ENCODE measurements at places on chromosomes 13 and 19.

DNA sequence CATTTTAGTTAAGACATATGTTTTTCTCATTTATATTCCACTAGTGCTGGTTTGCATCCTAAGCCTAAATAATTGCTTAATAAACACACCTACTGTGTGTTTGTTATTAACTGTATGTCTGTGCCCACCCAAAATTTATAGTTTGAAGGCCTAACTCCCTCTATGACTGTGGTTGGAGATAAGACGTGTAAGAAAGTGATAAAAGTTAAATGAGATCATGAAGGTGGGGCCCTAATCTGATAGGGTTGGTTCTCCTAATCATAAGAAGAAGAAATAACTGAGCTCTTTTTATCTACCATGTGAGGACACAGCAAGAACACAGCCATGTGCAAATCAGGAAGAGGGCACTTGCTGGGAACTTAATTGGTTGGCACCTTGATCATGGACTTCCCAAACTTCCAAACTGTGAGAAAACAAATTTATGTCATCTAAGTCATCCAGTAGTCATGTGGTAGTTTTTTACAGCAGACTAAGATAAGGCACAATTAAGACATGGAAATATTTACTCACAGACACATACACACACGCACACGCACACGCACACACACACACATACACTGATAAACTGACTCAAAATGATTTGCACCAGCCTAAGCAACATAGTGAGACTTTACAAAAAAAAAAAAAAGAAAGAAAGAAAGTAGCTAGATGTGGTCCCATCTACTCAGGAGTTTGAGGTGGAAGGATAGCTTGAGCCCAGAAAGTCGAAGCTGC, 662.1 kb downstream of the PCDH9 start:
- no peak for DNase-seq

DNA sequence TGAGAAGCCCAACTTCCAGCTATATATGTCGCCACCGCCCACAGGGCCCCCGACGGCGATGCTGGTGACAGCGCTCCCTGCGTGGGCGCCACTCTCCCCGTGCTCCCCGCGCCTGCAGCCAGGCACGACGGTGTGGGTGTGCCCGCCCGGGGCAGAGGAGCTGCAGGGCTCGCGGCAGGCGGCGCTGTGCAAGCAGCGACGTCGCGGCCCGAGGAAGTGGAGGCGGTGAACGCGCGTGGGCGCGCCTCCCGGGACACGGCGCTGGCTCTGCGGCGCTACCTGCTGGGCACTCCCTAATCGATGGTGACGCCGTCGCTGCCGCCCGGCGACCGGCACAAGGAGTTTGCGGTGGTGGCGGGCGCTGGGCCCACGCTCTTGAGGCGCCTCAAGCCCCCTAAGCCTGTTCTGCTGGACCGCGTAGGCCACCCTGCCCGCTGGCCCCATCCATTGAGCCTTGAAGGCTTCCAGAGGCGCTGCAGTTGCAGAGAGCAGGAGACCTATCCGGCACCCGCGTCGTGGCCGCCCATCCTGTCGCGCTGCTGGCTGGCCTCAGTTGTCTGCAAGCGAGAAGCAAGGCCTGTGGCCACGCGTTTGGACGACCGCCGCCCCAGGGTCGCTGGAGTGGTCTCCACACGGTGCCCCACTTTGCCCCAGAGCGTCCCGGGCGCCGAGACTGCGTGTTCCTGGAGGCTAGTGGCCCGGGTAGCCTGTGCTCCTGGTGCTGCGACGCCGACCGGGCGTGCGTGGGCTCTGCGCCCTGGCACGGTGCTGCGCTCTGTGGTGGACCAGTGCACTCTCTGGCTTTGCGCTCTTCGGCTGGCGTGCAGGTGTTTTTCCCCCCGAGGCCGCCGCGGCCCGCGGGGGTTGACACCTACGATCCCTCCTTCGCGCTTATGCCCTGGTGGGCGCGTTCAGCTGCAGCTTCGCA, 23.1 kb downstream of the LRFN3 start:
- DNase-seq: no peak

DNA sequence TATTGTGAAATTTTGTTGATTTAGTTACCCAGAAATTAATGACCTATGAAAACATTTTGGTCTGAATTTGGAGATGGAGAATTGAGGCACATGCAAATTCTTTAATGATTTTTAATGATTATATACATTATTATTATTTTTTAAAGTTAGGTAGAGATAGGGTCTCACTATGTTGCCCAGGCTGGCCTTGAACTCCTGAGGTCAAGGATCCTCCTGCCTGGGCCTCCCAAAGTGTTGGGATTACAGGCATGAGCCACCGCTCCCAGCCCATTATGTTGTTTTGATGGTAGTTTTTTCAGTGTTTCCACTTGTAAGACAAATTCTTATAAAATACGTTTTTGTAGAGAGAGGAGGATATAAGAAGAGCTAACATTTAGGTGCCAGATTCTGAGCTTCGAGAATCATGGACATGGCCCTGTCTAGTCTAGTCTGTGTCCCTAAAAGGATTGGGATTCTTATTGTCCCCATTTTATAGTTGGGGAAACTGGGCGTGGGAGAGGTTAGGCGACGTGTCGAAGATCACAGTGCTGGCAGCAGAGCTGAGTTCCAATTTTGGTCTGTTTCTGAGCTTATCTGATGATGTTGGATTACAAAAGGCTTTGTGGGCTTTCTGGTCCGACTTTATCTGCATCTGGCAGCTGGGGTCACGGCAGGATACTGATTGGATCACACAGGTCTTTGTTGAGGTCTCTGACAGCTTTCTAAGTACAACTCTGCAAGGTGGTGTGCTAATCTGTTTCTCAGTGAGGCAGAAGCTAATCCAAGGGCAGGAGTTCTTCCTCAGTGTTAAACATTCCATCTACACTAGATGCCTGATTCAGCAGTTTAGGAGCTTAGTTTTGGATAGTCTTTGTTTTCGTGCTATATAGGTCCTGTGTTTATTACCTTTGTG, 7.5 kb upstream of the WDR88 start:
- no peak for DNase-seq

GRCh38 chr13:29577136-29578051, 18.1 kb downstream of the SLC7A1 start:
- no peak for DNase-seq

DNA sequence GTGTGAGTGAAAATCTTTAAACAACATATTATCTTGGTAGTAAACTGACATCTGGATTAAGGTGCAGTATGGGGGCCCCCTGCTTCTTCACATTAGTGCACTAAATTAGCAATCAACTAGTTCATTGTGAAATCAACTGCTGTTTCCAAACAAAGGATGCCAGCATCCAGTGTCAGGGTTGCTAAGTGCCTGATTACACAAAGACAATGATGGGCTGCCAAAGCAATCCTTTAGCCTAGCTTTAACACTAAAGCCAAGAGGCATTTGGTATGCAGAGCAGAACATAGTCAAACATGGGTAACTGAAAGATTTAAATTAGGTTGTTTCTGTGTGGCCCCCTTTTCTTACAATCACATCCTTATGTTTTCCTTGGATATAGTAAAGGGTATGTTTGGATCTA, 543.1 kb upstream of the SLITRK5 start:
- DNase-seq: no peak
